ENCODE measurements at places on chromosomes 7 and 10.

DNA sequence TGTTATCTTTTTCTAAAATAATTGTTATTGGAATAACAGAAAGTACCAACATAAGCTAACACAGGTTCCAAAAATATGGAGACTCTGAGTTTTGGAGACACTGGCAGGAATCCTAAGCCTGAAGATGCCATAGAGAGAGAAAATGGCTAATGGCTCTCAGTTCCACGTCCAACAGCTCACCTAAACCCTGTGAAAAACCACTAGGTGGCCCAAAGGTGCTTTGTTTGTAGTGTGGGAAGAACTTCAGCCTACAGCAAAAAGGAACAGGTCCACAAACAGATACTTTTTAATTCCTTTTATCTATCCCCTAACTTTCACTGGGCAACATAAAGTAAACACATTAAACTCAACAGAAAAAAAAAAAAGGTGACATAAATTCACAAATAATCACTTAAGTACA lies 272.3 kb downstream of the SEMA3D start:
- DNase-seq = no peak

DNA sequence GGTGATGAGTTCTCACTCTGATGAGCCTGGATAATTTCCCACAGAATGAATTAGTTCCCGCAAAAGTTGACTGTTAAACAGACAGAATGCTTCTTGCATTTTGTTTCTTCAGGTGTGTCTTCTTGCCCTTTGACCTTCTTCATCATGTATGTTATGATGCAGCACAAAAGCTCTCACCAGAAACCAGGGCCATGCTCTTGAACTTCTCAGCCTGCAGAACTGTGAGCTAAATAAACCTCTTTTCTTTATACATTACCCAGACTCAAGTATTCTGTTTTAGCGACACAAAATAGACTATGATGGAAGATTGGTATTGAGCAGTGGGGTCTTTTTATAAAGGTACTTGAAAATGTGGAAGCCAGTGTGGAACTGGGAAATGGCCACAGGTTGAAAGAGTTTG lies 95.2 kb upstream of the TNS3 start:
- no peak for DNase-seq

GRCh38 chr10:1173091-1173490 lies 116.9 kb downstream of the WDR37 start:
- DNase-seq = no peak

GRCh38 chr7:100434297-100435144 lies 1.8 kb downstream of the PPP1R35 start:
- DNase-seq = no peak

- DNase-seq = no peak
Measured at GRCh38 chr7:44185729-44186128, 3.5 kb downstream of the GCK start.

- no peak for DNase-seq
Measured at GRCh38 chr10:76311752-76312636, 880.6 kb downstream of the LRMDA start.

- DNase-seq = no peak
Measured at GRCh38 chr7:69722843-69723242, 124.6 kb downstream of the AUTS2 start.

DNA sequence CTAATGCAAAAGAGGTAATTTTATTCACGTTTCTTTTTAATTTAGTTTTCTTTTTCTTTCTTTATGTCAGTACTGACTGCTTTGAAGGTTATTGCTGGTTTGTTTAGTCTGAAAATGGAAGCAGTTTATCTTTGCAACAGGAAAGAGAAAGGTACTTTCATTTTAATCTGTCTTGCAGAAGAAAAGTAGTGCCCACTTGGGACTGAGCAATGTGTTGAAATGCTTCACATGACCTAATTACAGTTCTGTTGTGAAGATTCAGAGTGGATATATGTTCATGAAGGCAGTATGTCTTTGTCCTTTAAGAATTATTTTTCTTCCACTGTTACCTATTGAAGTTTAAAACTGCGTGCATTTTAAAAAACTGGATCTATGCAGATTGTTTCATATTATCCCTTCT lies 80.1 kb downstream of the ANKIB1 start:
- DNase-seq = no peak

- DNase-seq = no peak
Measured at GRCh38 chr7:134771889-134772288, 7.5 kb upstream of the CALD1 start.

DNA sequence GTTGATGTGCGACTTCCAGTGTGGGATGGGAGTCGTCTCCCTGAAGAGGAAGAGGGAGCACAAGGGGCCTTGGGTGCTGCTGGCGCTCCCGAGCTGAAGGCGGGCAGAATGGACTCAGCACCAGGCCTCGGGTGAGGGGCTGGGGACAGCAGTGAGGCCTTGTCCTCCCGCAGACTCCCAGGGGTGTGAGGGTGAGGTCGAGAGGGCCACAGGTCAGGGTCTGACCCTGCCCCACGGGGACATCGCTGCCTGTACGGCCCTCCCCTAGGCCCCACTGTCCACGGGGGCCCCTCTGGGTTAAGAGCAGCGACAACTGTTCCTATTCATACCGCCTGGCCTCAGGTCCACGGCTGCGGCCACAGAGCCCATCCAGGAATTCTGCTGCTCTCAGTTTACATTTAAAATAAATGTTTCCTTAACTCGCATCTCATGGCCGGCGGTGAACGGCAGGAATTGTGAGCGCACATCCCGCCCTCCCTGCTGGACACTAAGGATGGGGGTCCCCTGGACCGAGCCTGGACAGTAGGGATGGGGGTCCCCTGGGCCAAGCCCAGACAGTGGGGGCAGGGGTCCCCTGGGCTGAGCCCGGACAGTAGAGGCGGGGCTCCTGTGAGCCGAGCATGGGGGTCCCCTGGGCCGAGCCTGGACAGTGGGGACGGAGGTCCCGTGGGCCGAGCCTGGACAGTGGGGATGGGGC lies 61.7 kb downstream of the PDGFA start:
- DNase-seq = no peak

- no peak for DNase-seq
Measured at GRCh38 chr10:35726846-35727245, 84.8 kb upstream of the FZD8 start.

DNA sequence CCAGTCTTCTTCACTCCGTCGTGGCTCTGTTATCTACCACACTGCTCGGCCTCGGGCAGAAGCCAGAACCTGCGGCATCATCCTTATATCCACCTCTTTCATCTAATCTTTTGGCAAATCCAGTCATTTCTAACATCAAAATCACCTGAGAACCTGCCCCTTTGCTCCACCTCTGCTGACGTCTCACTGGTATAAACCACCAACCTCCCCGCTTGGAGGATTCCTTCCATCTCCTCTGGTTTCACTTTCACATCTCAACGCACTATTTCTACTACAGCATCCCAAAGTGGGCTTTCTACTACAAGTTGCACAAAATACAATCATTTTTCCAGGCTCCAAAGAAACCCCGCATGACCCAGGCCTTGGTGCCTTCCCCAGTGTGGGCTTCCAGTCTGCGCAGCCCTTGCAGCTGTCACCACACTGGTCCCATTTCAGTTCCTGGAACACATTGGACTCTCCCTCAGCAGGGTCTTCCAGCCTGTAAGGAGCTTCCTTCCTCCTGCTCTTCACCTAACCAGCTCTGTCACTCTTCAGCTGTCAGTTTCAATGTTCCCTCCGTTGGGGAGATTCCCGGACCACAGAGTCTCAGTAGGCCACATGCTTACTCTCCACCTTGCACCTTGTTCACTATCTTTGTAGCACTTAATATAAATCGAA lies 85.0 kb downstream of the PRKCQ start:
- DNase-seq = no peak

DNA sequence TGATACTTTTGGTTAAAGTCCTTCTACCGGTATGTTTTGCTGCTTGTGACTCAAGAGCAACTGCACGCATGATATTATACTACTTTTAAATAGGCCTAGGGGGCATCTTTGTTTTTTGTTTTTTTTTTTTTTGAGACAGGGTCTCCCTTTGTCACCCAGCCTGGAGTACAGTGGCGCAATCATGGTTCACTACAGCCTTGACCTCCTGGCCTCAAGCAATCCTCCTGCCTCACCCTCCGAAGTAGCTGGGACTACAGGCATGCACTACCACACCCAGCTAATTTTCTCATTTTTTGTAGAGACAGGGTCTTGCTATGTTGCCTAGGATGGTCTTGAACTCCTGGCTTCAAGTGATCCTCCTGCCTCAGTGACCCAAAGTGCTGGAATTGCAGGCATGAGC lies 80.2 kb downstream of the ZMYND11 start:
- DNase-seq = no peak

GRCh38 chr10:113067501-113067900 lies 117.5 kb downstream of the TCF7L2 start:
- no peak for DNase-seq

- DNase-seq = no peak
Measured at GRCh38 chr7:7639847-7640220, 718 bp upstream of the UMAD1 start.

DNA sequence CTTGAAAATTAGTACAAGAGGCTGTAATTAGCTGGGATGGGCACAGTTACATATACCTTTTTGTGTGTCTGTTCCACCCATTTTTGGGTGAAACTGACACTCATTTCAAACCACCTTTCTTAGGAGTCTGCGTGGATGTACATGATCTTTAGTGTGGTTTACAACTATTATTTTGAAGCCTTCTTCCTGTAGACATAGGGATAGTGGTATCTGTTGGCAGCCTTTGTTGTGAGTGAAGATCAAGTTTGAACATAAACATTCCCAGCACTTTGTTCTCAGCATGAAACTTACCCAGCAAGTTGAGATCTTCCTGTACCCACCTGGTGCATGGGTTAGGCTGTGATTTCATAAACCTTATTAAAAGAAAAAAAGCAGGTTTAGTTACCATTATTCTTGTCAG lies 2.0 kb downstream of the BAG3 start:
- no peak for DNase-seq

- no peak for DNase-seq
Measured at GRCh38 chr10:2464483-2464882, 602.9 kb upstream of the PFKP start.

DNA sequence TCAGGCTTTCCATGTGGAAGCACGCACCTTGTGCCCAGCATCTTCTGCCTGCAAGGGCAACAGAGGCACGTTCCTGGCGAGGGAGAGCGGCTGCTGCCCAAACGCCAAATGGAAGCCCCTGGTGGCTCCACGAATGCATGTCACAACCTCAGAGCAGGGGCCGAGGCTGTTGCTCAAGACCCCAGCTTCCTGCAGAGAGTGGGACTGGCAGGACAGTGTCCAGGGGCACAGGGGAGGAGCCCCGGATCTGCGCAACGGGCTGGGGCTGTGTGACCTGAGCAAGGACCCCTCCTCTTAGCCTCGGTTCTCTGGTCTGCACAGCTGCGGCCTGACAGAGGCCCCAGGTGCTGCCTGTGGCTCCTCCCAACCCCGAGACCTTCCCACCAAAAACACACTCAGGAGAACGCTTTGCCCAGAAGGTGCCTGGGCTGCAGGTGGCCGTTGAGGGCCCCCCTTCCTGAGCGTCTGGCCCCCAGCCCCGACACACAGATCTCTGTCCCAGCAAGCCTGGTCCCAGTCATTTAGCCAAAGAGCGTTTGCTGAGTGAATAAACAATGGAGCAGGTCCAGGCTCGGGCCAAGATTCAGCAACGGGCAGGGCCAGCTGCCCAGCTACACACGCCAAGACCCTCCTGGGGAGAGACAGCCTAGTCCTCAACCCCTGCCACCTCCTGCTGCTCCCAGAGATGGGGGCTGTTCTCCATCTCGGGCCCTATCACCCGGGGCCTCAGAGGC lies 1.2 kb downstream of the MICALL2 start:
- no peak for DNase-seq

DNA sequence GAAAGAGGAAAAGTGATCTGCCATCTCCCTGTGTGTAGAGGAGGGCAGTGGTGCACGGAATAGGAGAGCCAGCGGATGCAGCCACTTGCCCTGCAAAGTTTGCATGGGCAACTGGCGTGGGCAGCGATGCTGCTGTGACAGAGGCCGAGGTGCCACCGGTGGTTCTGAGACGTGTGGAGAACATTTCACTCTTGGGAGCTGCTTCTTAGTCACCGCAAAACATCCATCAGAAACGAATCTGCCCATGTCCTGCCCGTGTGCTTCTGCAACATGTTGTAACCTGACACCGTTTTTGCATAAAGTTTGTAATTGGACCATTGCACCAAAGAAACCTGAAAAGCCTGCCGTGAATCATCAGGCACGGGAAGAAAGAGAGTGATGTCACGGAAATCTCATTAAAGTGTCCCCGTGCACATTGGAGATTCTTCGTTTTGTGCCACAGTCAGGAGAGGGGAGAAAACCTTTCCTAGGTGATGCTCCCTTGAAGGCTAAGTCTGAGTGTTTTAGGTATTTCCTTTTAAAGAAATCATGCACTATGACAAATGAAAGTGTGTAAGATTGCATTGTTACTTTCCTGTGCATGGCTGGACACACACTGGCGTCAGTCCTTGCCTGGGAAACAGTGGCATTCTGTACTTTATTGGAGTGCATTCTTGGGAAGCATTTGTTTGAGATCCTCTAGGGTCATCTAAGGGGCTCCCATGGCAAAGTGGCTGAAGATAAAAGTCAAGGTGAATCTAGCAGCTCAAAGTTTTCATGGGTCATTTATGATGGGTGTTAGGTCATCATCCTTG lies 302.6 kb downstream of the KLF6 start:
- DNase-seq = no peak

DNA sequence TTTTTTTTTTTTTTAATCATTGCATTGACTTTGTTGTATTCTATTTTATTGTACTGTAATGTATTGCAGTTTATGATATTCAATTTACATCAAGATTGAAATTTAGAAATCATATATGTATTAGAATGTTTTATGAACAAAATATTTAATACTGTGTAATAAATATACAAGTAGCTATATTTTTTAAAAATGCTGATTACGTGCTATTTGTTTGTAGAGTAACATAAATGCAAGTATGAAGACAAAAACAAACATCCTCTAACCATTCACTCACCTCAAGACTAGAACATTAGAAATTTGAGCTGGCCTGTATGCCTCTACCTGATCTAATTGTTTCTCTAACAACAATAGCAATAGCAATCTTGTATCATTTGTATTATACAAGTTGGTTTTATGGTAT lies 290.3 kb downstream of the GATA3 start:
- DNase-seq = no peak

DNA sequence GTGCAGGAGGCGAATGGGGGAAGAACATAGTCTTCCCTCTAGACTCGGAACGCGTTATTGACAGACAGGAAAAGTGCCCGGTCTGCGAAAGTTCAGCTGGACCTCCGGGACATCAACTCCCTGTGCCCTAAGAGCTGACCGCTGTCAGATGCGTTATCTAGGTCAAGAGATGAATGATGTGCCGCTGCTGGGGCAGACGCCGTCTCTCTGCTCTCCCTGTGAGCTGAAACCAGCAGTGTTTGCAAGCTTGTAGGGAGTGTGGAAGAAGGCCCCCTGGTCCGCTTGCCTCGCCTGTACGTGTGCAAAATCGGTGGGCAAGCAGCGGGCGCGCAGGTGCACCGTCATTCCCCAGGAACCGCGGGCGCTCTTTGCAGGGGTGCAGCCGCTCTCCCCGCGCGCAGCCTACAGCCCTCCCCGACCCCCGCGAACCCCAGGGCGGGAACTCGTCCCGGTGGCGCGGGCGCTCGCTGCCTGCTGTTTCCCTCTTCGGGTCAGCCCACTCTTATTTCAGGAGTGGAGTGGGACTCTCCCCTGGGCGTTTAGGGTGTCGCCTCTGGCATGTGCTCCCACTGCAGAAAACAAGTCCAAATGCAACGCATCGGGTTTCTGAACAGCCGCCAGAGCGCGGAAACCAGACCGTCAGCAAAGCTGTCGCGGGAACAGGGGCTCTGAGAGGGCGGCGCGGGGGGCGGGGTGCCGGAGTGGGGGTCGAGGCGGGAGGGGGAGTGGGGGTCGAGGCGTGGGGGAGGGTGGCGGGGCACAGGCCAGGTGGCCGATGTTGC lies 1.8 kb upstream of the PFKFB3 start:
- DNase-seq = no peak

GRCh38 chr7:77757589-77757988 lies 40.6 kb downstream of the TMEM60 start:
- no peak for DNase-seq
